ENCODE measurements at places on chromosomes 16 and 17.
A peak's percentile ranks its signal among the peaks of the same experiment; 100 is the strongest.

DNA sequence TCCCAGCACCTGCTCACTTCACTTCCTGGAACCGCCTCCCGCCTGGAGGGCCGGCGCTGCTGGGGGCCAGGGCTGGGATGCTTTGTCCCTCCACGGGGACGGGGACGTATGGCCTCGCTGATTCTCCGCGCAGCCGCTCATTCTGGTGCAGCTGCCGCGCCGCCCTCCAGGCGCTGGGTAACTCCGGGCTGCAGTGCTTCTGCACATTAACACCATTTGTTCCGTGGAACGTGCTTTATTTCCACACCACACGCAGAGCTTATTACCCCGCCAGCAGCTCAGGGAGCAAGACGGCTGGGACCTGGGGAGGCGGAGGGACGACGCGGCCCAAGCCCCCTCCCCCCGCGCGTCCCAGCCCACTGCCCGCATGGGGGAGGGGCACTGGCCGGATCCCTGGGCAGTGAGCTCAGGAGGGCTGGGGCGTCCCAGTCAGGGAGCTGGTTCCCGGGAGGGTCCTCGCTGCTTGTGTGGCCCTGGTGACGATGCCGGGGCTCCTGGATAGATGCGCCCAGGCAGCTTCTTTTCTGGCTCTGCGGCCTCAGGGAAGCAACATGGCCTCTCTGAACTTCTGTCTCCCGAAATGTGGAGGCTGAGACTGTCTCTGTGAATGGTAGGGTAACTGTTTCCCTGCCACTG is 45.4 kb upstream of the ACSF3 start:
- peak; percentile 32 for DNase-seq

DNA sequence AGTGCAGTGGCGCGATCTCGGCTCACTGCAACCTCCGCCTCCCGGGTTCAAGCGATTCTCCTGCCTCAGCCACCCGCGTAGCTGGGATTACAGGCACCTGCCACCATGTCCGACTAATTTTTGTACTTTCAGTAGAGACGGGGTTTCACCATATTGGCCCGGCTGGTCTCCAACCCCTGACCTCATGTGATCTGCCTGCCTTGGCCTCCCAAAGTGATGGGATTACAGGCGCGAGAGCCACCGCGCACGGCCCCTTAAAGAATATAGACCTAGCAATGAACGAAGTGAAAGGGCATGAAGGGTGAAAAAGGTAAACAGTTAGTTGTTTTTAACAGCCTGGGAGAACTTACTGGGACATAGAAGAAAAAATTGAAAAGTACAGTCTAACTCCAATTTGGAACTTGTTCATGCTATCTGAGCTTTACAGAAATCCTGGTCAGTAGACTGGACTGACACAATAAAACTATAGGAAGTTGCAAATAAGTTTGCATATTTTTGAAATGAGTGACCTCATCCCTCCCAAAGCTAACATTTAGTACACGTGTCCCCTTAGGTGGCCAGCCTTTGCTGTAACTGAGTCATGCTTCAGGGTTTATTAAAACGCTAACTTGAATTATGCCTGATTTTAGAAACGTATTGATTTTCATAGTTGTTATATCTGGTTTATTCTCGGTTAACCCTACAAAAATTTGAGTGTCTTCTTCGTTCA is 1.8 kb downstream of the COG1 start:
- no peak for DNase-seq

GRCh38 chr16:89890200-89890599 is 16.8 kb downstream of the TCF25 start:
- DNase-seq = no peak

- no peak for DNase-seq
Measured at GRCh38 chr17:46991617-46992016, 12.6 kb upstream of the RPRML start.

DNA sequence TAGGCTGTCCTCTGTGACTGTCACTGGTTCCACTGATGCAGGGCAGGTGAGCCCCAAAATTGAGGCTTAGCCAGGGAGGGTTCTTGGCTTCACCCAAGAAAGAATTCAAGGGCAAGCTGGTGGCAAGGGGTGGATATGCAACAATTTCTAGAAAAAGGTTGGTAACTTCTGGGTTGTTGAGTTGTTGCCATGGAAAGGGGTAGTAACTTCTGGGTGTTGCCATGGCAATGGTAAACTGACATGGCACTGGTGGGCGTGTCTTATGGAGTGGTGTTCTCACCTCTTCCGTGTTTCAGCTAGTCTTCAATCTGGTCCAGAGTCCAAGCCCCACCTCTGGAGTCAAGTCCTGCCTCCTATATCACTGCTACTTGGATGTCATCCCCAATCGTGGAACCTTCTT is 9.5 kb upstream of the GUCY2D start:
- DNase-seq = no peak

GRCh38 chr16:11032000-11032921 is 87.9 kb downstream of the CLEC16A start:
- DNase-seq = no peak

GRCh38 chr16:57653936-57654335 is 14.2 kb upstream of the ADGRG3 start:
- DNase-seq = no peak

GRCh38 chr17:14580499-14580898 is 279.6 kb downstream of the HS3ST3B1 start:
- no peak for DNase-seq

DNA sequence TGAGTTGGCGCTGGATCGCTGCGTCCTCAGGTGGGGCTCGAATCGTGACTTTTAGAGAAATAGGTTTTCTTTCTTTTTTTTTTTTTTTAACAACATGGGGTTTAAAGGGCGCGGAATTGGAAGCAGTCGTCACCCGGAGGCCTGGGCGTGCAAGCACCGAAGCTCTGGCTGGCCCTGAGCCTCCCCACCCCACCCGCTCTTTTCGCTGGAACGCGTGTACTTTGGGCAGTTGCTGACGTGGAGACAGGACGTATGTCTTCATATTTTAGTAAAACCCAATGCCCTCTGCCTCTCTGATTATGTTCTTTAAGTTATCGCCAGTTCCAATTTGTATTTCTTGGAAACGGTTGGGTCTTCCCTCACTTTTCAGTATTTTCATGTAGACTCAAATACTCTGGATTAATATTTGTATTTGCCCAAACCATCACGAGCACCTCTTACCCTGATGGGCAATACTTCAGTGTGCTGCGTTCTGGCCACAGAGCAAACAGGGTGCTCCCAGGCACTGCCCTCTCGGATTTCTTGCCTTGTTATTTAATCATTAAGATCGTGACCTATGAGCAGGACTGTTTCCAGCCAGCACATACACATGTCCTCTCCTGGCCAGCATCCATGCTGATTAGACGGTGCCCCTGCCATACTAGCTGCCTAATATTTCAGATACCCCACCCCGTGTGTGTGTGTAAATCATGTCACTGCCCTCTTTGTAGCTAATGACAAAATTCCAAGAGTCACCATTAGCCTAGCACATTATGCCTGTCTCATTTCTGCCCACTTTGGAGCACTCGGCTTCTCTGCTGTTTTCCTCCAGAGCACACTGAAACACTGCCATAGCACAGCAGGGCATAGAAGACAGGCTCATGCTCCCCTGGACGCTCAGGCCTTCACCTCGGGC is 805 bp upstream of the C16orf95 start:
- DNase-seq = peak; percentile 45

- DNase-seq = no peak
Measured at GRCh38 chr17:57368637-57369336, 112.5 kb downstream of the MSI2 start.

GRCh38 chr17:13337864-13338371 is 263.8 kb downstream of the HS3ST3A1 start:
- DNase-seq = peak; percentile 79

DNA sequence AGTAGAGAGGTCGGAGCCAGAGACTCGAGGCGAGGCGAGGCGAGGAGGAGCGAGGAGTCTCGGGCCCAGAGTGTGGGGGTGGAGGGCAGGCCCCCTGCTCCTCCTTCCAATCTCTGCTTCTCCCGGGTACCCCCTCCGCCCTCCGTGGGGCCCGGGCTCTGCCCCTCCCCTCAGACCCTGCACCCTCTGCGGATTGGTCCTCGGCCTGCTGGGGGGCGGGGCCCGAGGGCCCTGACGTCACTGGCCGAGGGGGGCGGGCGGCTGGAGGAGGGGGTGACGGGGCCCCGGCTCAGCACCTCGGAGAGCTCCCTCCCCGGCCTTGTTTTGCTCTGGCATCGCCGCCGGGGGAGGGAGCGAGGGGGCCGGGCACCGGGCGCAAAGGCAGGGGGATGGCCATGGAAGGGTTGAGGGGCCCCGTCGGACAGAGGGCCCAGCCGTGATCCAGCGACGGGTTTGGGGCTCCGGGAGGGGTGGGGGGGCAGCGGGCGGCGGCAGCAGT is at the start of gene RUNDC3A:
Gene RUNDC3A (plus strand): TSS at position 282 of the 499 bp plus-strand sequence. CDS start 232 bp downstream, outside the sequence.
- DNase-seq = peak; percentile 92

GRCh38 chr16:10226141-10226986 is 44.1 kb upstream of the GRIN2A start:
- DNase-seq = no peak

DNA sequence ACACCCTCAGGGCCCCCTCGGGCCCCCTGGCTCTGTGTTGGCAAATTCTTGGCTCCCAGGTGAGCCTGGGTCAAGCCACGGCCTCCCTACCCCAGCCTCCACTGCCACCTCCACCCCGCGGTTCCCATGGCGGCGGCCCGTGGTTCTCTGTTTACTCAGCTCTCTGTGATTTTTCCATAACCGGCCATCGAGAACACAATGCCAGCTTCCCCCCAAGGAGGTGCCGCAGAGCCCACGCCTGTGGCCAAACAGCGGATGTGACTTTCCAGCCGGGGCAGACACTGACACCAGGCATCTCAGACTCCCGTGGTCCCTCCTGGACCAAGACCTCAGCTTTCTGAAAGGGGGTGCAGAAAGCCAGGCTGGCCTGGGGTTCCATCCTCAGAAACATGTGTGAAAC is 21.6 kb upstream of the ATP2A3 start:
- DNase-seq = peak; percentile 47

GRCh38 chr17:65477600-65477999 is 83.8 kb downstream of the AXIN2 start:
- no peak for DNase-seq

- DNase-seq = peak; percentile 9
Measured at GRCh38 chr17:61723183-61723582, 132.2 kb upstream of the NACA2 start.

GRCh38 chr16:678858-679813 is 1.1 kb upstream of the STUB1 start:
- DNase-seq = peak; percentile 87

- DNase-seq = no peak
Measured at GRCh38 chr17:73971127-73971526, 232.4 kb upstream of the RPL38 start.

DNA sequence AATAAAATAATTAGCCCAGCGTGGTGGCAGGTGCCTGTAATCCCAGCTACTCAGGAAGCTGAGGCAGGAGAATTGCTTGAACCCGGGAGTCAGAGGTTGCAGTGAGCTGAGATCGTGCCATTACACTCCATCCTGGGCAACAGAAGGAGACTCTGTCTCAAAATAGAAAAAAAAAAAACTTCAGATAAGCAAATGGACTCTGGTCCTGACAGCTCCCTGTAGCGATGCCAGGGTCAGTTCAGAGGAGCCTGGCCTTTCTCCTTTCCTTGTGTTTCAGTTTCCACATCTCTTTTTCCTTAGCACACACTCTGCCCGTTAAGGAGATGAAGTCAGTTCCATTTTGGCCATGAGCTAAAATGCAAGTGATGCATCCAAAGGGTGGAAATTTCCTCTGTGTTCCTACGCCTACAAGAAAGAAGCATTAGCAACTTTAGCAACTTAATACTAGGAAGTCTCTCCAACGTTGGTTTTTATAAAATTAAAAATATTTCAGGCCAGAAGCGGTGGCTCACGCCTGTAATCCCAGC is 11.6 kb upstream of the GRB2 start:
- DNase-seq = no peak

- no peak for DNase-seq
Measured at GRCh38 chr16:46911038-46911437, 26.9 kb downstream of the GPT2 start.

- peak; percentile 50 for DNase-seq
Measured at GRCh38 chr17:44914148-44914547, 1.2 kb downstream of the GFAP start.

GRCh38 chr17:82636626-82637598 is 11.3 kb downstream of the WDR45B start:
- peak; percentile 69 for DNase-seq

DNA sequence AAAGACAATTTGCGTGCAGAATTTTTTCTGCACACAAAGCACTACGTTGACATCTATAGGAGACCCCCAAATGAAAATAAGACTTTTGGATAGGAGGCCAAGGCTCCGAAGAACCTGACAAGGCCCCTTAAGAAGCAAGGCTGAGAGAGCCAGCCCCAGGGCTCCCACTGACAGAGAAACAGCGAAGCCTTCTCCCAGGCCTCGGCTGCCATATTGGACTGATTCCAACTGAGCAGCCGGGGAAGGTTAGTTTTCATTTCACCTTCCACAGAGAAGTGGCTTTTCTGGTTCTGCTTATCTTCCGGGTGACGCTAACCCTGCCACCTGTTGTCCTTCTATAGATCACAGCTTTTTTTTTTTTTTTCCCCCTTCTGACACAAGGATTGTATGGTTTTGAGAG is 356.7 kb downstream of the SOX9 start:
- peak; percentile 69 for DNase-seq

DNA sequence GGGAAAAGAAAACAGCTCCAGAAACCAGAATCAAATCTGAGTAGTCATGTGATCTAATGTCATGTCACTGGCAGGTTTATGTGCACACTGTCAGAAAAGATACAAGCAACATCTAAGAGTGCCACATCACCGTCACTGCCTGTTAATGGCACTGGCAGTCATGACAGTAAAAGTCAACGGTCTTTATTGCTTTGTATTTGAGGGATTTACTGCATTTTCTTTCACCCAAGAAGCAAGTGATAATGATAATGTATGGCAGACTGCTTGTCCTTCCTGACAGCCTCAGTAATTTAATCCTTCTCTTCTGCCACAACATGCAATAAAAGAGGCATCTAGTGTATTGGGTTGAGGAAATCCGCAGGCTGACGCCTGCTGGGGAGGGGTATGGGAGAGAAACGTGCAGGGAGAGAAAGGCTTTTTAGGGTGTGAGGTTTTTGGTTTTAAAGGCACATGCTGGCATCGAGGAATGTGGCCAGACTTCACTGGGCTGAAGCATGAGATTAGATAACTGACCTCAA is 92.4 kb downstream of the RPGRIP1L start:
- DNase-seq = no peak

GRCh38 chr16:80273635-80274538 is 266.9 kb upstream of the DYNLRB2 start:
- DNase-seq = no peak

DNA sequence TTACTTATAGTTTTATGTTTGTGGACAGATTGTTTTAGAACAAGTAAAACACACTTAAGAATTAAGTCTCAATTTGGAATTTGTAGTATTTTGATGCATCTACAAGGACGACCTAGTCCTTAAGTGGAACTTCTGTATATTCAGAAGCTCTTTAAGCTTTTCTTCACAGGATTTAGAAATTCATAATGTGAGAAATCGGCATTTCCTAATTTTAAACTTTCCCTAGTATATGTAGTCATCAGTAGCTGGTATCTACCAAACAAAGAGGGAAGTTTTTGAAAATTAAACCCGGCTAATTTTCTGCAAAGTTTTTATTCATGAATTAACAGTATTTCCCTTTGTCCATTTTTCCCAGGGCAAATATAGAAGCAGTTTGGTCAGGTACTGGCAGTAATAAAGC is 203.6 kb downstream of the CDRT15L2 start:
- no peak for DNase-seq

Data from NCI-H146 (cell line).